Stimulated activated CD4-positive, alpha-beta T cell treated with anti-CD3 and anti-CD28 coated beads, Interleukin-15, amount 100 ng/mL, for 1 hour (primary cell): ENCODE measurements at places on chromosomes 7 and 10.

DNA sequence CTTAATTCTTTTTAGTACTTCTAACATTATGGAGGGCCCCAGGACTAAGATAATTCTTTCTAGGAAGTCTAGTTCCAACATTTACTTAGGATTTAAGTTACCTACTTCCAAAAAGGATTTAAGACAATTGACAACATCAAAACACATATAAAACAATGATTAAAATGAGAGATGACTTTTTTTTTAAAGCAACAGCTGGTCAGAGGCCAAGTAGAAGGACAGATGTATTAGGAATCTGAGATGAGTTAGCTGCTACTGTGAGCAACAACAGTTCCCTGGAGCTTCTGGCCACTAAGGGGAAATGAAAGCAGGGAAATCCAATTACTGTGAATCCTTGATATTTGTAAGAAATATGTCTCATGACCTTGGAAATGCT, 222.3 kb downstream of the PHTF2 start:
- DNase-seq: no peak

GRCh38 chr7:29019387-29019786, 61.3 kb upstream of the TRIL start:
- no peak for DNase-seq

GRCh38 chr7:14902589-14903067, at the start of gene DGKB:
DGKB (minus strand) TSS chr7:14902751.
- DNase-seq: no peak

DNA sequence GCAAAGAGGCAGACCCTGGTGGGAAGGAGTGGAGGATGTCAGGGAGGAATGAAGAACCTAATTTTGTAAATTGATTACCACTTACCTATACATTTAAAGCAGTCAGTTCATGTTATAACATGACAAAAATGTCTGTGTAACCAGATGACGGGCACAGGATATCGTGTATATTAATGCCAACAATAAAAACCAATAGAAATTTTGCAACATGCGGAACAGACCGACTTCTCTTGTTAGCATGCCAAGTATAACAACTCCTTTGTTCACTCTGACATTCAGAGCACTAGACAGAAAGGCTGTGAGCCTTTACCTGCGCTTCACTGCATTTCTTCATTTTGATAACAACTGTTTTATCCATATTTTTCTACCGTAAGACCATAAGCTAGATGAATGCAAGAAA, 29.9 kb downstream of the CDK6 start:
- DNase-seq: no peak

- DNase-seq: no peak
These were observed 40.8 kb downstream of the ZNF467 start for GRCh38 chr7:149732611-149733010.

DNA sequence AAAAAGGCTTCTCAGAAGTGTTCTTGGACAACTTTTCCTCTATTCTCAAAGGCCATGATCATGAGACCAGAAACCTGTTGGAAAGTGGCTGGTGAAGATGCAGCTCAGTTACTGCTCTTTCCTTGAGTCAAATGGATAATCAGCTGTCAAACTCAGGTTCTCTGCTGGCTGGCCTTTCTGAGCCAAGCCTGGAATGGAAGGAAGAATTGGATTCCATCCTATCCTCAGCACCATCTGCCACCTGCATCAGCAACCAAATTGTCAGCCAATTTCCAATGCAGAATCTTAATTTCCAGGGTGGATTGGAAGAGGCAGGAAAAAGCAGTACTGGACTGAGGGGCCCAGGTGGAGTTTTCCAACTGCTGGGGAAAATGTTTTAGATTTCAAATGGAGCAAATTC, 631.7 kb downstream of the KCNMA1 start:
- DNase-seq: no peak
